ENCODE measurements at places on chromosomes 1 and 21.

DNA sequence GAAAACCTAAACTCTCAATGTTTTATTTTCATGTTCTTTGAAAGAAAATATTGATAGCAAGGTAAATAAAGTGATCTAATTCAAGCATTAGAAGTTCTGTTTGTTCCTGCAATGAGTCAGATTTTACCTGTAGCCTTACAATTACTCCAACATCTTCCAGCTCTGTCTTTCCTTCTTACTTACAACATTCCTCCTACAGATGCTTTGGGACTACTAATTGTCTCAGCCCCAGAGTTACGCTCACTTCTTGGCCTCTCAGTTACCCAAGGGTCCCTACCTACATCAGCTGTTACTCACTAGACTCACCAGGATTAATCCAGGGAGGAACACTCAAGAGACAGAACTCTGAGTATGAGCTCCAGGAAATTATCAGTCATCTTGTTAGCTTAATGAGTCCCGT, 26.4 kb downstream of the OR14A16 start:
- no peak for DNase-seq
- no peak overlapping the region for H3K27ac ChIP-seq
- no peaks in the 10 kb centered on the region for H3K27me3 ChIP-seq
- no peaks in the 10 kb centered on the region for H3K36me3 ChIP-seq
- H3K4me1 ChIP-seq, result no peaks in the 10 kb centered on the region
- no peak overlapping the region for H3K4me3 ChIP-seq

DNA sequence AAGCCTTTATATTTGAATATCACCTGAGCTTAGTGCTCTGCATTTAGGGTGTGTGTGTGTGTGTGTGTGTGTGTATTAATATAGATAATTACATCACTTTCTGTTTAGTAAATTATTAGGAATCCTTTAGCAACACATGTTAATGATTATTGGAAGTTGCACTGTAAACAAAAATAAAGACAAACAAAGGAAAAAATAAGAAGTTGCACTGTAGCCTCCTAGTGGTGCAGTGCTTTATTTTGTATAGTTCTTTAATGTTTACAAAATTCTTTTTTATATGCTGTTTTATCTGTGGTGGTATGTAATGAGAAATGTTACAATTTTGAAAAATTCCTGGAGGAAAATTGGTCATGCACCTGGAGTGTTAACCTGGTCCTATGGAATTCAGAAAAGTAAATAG, 69.2 kb downstream of the UBE4B start:
- H3K27me3 ChIP-seq, result no peaks in the 10 kb centered on the region
- H3K27ac ChIP-seq, result no peak overlapping the region
- H3K4me1 ChIP-seq, result no peaks in the 10 kb centered on the region
- no peak for DNase-seq
- peaks cover 19% of the 10 kb centered on the region for H3K36me3 ChIP-seq

DNA sequence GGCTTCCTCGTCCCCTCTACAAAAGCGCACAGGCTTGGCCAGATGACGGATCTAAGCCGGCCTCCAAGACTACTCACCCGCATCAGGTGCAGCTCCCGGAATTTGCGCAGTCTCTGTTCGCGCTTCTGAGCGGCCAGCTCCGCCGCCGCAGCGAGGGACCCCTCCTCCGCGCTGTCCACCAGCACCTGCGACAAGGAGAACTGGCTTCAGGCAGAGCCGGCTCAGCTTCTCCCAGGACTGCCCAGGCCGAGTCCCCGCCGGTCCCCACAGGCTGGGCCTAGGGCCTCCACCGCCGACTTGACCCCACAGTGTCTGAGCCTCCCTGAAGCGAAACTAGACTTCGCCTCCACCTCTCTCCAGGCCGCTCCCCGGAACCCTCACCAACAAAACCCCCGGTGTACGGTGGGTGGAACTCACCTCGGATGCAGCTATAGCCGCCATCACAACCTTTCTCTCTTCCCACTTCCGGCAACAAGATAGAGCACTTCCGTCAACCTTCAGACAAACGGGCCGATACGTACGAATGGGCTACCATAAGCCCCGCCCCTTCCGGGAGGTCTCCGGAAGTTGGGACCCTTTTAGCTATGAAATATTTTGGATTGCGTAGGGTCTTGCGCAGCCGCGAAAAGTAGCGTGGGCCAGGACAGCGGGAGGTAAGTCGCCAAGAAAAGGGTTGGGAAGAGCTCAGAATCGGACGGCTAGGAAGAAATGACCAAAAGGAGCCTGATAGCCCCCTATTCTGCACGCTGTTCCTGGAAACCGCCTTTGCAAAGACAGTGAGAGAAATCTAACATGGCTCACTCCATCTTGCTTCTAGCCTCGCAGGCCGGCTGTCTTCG, at the start of gene SYF2:
Gene SYF2 (minus strand): TSS at position 476 of the 839 bp plus-strand sequence. CDS start 35 bp downstream, at position 441.
- peak within 1 kb of the TSS; percentile 96 for H3K4me3 ChIP-seq
- H3K4me1 ChIP-seq, result peaks cover 50% of the 10 kb centered on the region
- DNase-seq, result peak; percentile 98
- H3K27ac ChIP-seq, result peak within 1 kb of the TSS; percentile 74
- no peaks in the 10 kb centered on the region for H3K27me3 ChIP-seq

DNA sequence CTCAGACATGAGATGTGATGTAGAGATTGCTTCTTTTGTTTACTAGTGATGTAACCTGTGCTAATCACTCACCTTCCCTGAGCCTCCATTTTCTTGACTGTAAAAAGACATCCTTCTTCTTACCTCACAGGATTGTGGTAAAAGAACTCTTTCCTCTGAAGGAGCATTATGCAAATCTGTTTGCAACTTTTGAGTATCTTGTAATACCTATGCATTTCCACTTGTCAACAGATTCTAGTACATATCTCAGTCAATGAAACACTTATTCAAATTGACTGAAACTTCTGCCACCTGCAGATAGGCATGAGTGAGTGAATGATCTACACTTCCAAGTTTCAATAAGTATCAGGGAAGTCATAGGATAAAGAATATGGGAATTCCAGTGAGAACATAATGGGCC, 174.7 kb downstream of the HHIPL2 start:
- H3K27me3 ChIP-seq, result no peaks in the 10 kb centered on the region
- no peak overlapping the region for H3K4me3 ChIP-seq
- DNase-seq, result no peak
- no peaks in the 10 kb centered on the region for H3K36me3 ChIP-seq
- H3K4me1 ChIP-seq, result no peaks in the 10 kb centered on the region

GRCh38 chr1:178484698-178485225, 12.0 kb downstream of the CLEC20A start:
- H3K4me1 ChIP-seq, result peaks cover 9% of the 10 kb centered on the region
- H3K36me3 ChIP-seq, result no peaks in the 10 kb centered on the region
- H3K27me3 ChIP-seq, result no peaks in the 10 kb centered on the region
- H3K4me3 ChIP-seq, result no peak overlapping the region

DNA sequence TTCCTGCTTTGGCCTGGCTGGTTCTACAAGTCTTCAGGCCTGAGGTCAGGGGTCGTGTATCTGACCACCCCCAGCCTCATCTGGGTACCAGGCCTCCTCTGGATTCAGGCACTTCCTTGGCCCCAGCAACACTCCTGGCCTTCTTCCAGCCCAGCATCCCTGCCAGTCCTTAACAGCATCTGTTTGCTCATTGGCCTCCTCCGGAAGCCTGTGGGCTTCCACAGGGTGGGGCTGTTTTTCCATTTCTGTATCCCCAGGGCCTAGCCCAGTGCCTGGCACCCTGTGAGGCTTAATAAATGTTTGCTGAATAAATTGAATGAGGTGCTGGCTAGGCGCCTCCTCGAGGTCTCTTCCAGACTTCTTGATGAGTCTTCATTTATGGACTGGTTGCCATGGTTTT, 21.5 kb upstream of the GPR37L1 start:
- no peaks in the 10 kb centered on the region for H3K36me3 ChIP-seq
- H3K27me3 ChIP-seq, result no peaks in the 10 kb centered on the region
- no peak overlapping the region for H3K4me3 ChIP-seq
- H3K27ac ChIP-seq, result no peak overlapping the region
- DNase-seq, result no peak

DNA sequence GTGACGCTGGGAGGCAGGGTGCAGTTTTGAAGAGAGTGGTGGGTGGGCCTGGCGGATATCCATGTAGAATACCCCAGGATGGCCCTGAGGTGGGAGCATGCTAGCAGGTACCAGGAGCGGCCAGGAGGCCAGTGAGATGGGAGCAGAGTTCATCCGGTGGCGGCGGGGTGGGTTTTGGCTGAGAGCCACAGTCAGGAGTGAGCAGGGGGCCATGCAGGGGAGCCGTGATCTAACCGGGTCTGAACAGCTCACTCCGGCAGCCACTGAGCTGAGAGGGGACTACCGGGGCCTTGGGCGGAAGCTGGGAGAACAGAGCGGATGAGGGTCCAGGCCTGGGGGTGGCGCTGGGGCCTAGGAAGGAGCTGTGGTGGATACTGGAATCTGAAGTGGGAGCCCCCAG, 47.6 kb upstream of the LRP8 start:
- no peak overlapping the region for H3K27ac ChIP-seq
- H3K4me3 ChIP-seq, result no peak overlapping the region
- H3K27me3 ChIP-seq, result no peaks in the 10 kb centered on the region
- no peak for DNase-seq
- no peaks in the 10 kb centered on the region for H3K4me1 ChIP-seq
- no peaks in the 10 kb centered on the region for H3K36me3 ChIP-seq

GRCh38 chr1:116166011-116166571, 54.9 kb downstream of the MAB21L3 start:
- H3K36me3 ChIP-seq, result no peaks in the 10 kb centered on the region
- no peak overlapping the region for H3K4me3 ChIP-seq
- DNase-seq, result no peak
- no peak overlapping the region for H3K27ac ChIP-seq

GRCh38 chr1:164905869-164906268, 346.9 kb downstream of the PBX1 start:
- no peak overlapping the region for H3K4me3 ChIP-seq
- no peak overlapping the region for H3K27ac ChIP-seq
- H3K27me3 ChIP-seq, result no peaks in the 10 kb centered on the region
- no peak for DNase-seq
- H3K4me1 ChIP-seq, result no peaks in the 10 kb centered on the region

- H3K27ac ChIP-seq, result no peak overlapping the region
- 0 out of 2 replicates have a peak, but pooled peaks cover 3% of the 10 kb centered on the region for H3K36me3 ChIP-seq
- H3K4me3 ChIP-seq, result no peak overlapping the region
- DNase-seq, result peak; percentile 72
Measured at GRCh38 chr1:63557365-63557987, 34.2 kb downstream of the EFCAB7 start.

GRCh38 chr1:6172549-6172948, 7.6 kb downstream of the CHD5 start:
- no peaks in the 10 kb centered on the region for H3K4me1 ChIP-seq
- no peak for DNase-seq
- no peak overlapping the region for H3K27ac ChIP-seq
- no peak overlapping the region for H3K4me3 ChIP-seq
- H3K36me3 ChIP-seq, result no peaks in the 10 kb centered on the region

DNA sequence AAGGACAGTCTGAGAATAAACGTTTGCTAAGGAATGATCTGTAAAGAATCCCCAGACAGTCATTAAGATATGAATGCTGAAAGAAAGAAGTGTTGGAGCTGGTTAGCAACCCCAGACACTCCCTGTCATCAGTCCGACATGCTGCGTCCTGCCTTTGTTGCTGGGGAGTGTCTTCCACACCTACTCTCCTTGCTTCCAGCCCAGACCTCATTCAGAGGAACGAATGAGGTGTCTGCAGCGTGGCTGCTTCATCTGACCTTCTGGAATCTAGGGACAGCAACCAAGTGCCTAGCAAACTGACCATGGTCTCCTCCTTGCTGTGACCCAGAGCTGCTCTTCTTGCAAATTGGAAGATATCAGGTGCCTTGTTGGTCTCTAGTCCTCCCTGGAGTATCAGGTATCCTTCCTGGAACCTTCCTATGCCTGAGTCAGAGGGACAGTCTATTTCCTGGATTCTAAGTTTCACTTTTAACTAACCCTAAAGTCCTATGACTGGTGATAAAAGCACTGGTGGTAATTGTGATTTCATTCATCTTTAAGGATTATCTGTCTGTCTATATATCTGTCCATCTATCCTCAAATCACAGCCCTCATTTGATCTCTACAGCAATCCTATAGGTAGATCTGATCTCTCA, 45.3 kb downstream of the NFASC start:
- DNase-seq, result no peak
- no peak overlapping the region for H3K27ac ChIP-seq
- H3K4me3 ChIP-seq, result no peak overlapping the region
- H3K4me1 ChIP-seq, result no peaks in the 10 kb centered on the region

DNA sequence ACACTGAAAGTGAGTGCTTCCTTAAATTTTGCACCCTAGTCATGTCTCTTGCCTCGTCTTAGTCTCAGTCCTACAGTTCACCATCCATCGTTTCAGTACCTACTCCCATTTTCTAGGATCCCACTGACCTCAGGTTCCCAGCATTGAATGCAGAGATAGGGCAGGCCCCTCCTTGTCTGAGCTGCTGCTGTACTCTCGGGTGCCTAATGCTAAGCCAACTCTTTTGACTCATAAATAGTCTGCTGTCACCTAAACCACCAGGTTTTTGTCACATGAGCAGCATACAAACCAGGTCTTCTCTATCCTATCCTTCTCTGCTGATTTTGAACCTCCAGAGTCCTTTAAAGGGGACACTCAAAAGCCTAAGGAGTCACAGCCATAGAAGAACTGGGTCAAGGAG, 3.0 kb downstream of the ARHGAP30 start:
- H3K36me3 ChIP-seq, result peaks cover 9% of the 10 kb centered on the region
- H3K4me3 ChIP-seq, result no peak overlapping the region
- H3K27ac ChIP-seq, result no peak overlapping the region
- H3K4me1 ChIP-seq, result peaks cover 30% of the 10 kb centered on the region
- DNase-seq, result no peak

DNA sequence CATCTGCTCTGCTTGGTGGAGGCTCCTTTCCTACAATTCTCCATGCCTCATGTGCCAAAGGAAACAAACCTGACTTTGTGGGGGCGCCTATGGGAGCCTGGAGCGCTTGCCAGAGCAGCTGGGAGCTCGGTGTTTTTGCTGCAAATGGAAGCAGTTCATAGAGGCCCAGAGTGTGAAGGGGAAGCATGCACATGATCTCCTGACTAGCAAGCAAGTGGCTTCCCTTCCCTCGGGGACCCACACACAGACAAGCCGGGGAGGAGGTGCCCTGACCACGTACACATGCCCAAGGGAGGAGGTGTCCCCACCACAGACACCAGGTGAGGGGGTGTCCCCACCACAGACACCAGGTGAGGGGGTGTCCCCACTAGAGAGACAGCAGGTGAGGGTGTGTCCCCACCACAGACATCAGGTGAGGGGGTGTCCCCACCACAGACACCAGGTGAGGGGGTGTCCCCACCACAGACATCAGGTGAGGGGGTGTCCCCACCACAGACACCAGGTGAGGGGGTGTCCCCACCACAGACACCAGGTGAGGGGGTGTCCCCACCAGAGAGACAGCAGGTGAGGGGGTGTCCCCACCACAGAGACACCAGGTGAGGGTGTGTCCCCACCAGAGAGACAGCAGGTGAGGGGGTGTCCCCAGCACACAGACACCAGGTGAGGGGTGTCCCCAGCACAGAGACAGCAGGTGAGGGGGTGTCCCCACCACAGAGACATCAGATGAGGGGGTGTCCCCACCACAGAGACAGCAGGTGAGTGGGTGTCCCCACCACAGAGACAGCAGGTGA, 106.8 kb downstream of the CRYAA start:
- no peak overlapping the region for H3K4me3 ChIP-seq
- DNase-seq, result no peak
- H3K27me3 ChIP-seq, result no peaks in the 10 kb centered on the region
- peaks cover 22% of the 10 kb centered on the region for H3K4me1 ChIP-seq
- no peak overlapping the region for H3K27ac ChIP-seq

- no peaks in the 10 kb centered on the region for H3K36me3 ChIP-seq
- H3K4me3 ChIP-seq, result no peak overlapping the region
- DNase-seq, result no peak
- peaks cover 21% of the 10 kb centered on the region for H3K4me1 ChIP-seq
Measured at GRCh38 chr1:9058465-9058864, 11.0 kb downstream of the SLC2A5 start.
